ENCODE measurements at places on chromosomes 2 and 18.

GRCh38 chr18:69838620-69839411 is 108.9 kb downstream of the CD226 start:
- DNase-seq, result no peak

DNA sequence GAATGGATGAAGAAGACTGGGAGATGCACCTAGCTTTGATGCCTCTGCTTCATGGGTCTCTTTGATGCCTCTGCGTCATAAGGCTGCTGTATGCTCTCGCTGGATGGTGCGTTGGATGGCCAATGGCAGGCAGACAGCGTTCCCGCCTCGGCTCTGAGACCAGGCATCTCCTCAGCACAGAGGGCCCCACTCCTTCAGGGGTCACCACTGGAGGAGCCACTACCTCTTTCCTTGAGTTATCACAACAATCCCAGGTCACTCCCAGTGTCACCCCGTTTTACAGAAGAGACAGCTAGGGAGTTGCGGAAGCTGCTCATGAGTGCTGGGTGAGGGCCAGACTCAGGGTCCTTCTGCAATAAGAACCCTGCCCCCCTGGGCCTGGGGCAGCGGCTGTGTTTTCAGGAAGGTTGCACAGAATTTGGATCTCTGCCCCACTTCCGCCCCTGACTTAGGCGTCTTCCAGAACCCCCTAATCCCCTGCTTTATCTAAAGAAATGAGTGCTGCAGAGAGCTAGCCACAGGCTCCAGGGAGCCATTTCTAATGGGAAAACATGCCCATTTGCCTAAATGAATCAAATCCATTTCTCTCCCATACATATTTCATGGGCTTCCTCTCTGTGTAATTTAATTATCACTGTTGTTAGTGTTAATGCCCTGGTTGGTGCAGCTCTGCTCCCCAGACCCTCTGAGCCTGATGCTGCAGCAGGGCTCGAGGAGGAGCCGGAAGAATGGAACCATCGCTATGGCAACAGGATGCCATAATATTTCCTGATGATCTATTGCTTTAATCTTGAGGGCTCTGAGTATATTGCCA is 131.8 kb upstream of the HS6ST1 start:
- no peak for DNase-seq

- DNase-seq, result no peak
Observed at GRCh38 chr2:75503048-75503607, 57.6 kb downstream of the EVA1A start.

GRCh38 chr2:19759880-19760279 is 141.9 kb downstream of the TTC32 start:
- no peak for DNase-seq

GRCh38 chr2:187549951-187550555 is 4.2 kb downstream of the TFPI start:
- DNase-seq, result no peak

- peak; percentile 56 for DNase-seq
Observed at GRCh38 chr2:37585982-37586621, 85.3 kb downstream of the CDC42EP3 start.

- no peak for DNase-seq
Observed at GRCh38 chr2:47595687-47596086, 187.3 kb upstream of the MSH6 start.

DNA sequence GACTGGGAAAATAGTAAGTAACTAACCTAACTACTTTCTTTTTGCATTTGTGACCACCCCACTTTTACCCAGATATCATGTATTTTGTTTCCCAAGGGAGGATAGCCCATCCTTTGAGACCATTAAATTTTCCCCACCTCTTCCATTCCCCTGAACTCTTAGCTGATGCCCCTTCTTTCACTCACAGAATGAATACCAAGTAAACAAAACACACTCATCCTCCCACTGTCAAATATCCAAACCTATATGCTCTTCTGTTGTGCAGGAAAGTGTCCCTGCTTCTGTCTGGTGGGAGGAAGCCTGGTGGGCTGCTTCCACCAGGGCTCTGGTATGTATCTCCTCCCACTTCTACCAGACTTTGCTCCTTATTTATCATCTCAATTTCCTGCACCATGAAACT is 64.6 kb upstream of the PARD3B start:
- DNase-seq, result no peak

DNA sequence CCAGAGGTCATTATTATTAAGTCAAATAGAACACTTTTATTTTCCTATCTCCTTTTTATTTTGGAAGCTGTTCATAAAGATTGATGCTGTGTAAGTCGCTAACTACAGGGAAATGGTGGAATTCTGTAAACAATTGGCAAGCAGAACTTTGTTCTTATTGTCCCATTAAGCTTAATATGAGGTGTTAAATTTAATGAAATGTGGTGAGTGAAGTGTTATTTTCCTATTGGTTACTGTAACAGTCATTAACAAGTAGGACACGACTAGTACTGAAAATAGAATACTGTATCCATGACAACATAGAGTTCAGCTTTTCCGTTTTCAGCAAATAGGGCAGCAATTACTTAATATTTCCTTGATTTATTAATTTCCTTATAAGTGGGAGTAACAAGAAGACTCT is 279.1 kb upstream of the ZEB2 start:
- no peak for DNase-seq

DNA sequence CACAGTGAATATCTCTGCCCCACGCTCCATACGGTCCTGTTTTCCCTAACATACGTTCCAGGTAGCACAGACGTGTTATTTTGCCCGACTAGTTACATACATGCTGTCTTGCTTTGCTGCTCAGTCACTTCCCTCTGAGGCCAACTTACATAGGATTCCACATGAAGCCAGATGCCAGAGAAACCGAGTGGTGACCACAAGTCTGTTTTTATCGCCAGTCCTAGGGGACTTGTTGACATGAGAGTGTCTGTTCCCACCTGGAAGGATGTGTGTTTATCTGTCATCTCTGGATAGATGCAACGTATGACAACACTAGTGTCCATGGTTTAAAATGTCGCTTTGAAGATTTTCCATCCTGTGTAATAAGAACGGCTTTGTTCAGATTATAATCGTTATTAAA is 32.6 kb downstream of the PMAIP1 start:
- DNase-seq, result no peak

DNA sequence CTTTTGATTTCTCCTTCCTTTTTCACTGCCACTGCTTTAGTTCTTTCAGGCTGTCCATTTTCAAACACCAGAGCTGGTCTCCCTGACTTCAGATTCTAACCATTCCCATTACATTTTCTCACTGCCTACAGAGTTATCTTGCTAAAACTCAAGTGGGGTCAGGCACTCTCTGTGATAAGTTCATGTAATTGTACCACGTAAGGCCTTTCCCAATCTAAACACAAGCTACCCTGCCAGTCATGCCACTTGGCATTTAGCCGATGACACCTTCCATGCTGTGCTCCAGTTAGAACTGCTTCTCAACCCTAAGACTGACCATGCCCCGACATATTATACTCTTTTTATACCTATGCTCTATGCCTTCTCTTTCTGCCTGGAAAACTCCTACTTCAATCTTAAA is 592.4 kb downstream of the DPP10 start:
- DNase-seq, result no peak

DNA sequence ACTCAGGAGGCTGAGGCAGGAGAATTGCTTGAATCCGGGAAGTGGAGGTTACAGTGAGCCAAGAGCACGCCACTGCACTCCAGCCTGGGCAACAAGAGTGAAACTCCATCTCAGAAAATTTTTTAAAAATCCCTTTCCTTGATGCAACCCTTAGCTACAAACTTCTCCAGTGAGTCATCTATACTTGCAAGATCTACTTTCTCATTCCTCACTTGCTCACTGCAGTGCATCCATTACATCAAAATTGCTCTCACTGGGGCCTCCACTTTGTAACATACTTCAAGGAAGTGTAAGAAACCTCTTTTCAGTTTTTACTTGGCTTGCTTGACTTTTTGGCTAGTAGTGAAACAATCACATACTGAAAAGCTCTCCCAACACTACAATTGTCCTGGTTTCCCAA is 65.3 kb downstream of the REEP1 start:
- DNase-seq, result no peak

DNA sequence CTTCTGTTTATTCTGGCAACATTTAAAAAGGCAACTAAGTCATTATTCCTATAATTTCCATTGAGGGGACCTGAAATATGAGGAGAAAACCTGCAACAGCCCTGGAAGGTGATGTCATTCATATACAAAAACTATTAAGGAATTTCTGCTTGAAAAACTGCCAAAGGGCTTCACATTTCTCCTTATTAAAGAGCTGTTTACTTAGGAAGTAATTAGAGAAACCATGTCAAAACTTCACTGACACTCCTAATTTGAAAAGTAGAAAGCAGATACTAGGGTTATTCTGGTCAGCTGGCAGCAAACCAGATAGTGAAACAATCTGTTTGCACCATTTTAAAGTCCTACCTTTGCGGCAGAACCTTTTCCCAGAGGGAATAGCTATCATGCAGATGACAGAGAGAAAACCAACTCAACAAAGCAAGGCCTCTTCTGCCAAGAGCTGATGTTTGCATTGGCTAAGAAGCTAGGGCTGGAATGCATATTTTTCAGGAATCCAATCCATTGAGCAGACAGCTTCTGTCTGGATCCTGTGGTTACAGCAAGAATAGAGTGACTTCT is 592.2 kb upstream of the SYT4 start:
- no peak for DNase-seq

- no peak for DNase-seq
Observed at GRCh38 chr2:17648581-17648980, 105.0 kb downstream of the SMC6 start.

GRCh38 chr2:8457092-8457481 is 224.8 kb upstream of the ID2 start:
- peak; percentile 50 for DNase-seq

- DNase-seq, result no peak
Observed at GRCh38 chr18:36485772-36486171, 188.3 kb downstream of the FHOD3 start.

GRCh38 chr2:168730344-168730743 is 72.1 kb upstream of the NOSTRIN start:
- DNase-seq, result no peak

GRCh38 chr2:176114120-176114929 is 2.3 kb upstream of the HOXD10 start:
- no peak for DNase-seq

DNA sequence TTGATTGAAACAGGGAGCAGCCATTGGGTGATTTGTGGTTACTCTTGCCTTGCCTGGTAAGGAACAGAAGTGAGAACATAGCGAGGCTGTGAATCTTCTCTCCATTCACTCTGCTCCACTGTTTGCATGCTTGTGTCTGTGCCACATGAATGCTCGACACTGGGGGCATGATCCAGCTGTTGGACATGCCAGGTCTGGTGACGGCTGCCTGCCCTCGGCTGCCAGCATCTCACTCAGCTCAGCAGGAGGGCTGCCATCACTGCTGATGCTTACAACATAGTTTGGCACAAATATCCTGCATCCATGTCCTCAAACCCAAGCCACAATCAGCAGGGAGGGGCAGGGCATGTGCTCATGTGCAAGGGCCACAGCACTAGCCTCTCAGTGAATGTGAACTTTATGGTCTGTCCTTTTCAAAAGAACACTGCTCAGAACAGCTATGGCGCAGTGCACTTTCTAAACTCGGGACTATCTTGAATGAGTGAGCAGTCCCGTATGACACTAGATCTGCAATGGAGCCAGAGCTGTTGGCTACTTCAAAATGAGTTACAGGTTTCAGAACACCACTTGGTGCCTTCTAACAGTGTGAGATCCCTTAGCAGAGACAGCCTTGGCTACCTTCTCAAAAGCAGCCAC is 126.3 kb downstream of the NRP2 start:
- no peak for DNase-seq

GRCh38 chr2:169038338-169038757 is 7.2 kb upstream of the ABCB11 start:
- no peak for DNase-seq

Measured in T-helper 9 cell (primary cell).